ENCODE measurements at places on chromosomes 4 and X.

GRCh38 chrX:17242470-17242869 is 132.5 kb upstream of the NHS start:
- DNase-seq, result peak; percentile 50

DNA sequence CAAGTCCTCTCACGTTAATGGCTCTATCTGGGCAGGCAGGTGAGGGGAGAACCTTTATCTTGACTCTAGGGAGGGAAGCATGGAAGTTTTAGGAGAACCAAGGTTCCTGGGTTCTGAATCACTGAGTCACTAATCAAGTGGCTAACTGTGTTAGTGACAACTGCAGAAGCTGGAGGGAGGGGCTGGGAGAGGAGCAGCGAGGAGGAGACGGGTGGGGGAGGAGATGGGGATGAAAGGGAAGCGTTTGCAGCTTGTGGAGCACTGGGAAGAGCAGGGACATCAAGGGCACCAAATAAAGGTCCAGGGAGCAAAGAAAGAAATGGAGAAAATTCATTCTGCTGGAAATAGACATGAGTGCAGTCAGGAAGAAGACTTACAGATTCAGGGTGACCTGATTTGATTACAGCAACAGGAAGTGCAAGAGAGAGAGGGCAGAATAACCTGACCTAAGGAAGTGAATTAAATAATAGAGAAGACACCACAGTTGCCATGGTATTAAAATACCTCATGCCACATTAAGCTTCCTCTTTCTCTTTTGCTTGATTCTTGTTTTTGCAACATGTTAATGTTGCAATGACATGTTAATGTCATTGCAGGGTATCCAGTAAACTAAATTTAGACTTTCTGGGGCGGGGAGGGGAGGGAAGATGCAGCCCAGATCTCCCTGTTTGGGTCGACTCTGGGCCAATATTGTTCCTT is 4.5 kb upstream of the SETD7 start:
- DNase-seq, result peak; percentile 88

- DNase-seq, result no peak
Measured at GRCh38 chrX:154019061-154019621, 561 bp downstream of the IRAK1 start.

DNA sequence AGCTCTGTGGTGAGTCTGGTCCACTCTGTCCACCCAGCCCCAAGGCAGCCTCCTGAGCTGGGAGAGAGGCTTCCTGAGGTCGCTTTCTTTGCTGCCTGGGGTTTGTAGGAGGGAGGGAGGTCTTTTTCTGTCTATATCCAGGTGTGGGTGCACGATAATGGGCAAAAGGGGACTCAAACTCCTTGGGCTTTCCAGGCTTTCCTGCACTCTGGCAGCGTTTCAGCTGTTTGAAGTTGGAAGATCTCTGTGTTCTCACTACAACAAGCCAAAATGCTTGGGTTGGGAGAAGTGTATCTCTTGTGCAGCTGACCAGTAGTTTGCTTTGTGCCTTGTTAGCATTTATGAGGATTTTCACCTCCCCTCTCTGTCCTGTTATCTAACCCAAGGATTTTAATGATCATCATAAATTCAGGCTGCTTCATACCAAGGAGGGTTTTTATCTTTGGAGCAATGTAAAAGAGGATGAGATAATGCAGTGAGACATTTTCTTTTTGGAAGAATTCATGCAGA is 126.3 kb downstream of the REPS2 start:
- DNase-seq, result no peak

DNA sequence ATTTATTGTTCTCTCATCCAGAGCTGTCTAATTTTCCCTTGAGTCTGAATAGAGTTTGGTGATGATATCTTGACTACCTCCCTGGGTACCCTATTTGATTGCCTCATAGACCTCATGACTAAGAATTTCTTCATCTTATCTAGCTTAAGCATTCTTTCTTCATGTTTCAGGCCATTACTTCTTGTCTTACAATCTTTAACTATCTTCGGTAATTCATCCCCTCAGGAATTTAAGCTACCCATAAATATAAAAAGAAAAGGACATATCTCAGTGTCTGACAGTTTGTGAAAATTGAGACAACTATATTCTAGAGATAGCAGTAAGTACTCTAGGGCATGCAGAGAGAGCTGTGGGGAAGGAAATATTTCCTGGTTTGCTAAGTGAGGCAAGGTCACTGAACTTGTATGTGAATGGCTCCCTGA is 466.1 kb upstream of the GRID2 start:
- no peak for DNase-seq

DNA sequence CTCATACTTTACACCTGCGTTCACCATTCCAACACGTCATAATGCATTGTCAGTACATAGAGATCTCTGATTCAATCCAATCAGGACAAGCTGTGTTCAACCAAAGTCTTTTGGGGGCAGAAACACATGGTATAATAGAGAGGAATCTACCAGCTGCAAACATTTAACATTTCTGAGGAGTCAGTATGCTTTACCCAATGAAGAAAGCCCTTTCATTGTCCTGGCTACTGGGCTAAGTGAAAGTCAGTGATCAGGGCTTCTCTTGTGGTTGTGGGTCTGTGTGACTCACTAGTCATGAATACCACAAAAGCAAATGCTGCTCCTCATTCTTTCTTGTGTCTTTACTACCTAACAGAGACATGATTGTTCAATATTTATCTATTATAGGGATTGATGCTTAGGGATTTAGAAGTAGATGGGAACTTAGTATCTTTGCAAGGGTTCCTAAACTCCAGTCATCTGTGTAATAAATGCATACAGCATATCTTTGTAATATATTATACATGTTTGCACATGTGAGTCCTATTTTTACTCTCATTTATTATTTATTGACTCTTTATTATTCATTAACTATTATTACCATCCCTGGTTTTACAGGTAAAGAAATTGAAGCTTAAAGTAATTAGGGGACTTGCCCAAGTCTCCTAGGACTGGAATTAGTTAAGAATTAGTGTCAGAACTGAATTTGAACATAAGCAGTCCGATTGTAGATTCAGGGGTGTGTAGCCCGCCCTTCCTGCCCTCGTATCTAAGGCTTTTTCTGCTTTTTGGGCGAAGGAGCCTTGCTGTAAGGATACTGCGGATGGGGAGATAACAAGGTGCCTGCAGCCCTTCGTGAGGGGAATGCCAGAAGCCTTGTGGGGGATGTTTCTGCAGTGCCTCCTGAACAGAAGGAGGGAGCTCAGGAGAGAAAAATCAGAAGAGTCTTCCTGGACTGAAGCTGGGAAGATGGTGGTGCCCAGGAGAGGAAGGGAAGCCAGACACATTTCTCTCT is 353.1 kb upstream of the BOD1L1 start:
- DNase-seq, result peak; percentile 22

DNA sequence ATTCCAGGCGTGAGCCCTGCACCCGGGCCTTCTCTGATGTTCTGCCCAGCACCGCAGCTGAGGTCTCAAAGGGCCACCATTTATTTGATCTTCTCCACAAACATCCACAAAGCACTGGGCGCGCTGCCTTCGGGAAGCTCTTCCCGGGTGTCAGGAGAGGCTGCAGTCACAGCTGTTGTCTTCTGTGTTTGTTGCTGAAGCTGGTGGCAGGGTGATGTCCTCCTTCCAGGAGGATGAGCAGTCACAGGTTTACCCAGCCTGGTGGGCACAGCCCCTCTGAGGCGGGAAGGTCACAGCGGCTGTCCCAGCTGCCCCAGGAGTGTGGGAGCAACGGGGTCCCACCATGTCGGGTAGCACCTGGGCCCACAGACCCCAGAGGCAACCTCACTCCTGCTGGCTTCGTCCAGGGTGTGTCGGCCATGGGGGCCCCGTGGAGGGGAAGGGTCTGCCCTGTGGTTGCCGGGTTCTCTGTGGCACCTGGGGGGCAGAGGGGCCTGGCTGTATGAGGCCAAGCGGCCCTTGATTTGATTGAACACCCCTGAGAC is 27.6 kb downstream of the FGFRL1 start:
- no peak for DNase-seq

DNA sequence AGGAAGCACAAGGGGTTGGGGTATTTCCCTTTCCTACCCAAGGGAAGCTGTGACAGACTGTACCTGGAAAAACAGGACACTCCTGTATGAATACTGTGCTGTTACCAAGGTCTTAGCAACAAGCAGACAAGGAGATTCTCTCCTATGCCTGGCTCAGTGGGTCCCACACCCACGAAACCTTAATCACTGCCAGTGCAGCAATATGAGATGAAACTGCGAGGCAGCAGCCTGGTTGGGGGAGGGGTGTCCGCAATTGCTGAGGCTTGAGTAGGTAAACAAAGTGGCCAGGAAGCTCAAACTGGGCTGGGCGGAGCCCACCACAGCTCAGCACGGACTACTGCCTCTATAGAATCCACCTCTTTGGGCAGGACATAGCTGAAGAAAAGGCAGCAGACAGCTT is 197.7 kb downstream of the INPP4B start:
- DNase-seq, result no peak

DNA sequence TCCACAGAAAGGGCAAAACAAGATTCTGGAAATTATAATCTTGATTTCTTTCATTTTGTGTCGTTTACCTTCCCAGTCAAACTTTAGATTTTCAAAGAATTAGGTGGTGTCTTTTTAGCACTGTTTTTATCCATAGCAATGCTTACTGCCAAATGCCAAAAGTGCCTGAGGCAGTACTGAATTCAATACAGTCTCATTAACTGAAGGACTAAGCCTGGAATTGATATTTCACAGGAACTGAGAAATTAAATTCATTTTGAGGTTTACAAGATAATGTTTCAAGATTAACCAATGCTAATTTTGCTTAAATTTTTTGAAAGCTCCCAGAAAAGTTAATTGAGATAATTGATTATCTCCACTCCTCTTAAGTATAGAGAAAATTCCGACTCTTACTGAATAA is 68.8 kb upstream of the ARHGAP24 start:
- no peak for DNase-seq

DNA sequence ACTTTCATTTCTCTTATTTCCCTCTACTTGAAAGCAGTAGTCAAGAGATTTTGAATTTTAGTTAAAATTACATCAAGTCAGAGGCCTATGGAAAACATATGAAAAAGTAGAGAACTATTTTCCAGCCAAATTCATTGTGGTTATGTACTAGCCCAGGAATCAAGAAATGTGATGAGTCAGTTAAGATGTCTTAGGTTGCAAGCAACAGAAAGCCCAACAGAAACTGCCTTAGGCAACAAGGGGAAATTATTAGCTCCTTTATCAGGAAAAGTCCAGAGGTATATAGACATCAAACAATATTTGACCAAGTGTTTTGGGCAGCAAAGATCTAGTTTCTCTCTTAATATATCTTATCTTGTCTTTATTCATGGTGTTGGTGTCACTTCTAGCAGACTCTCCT is 37.8 kb upstream of the FRMD7 start:
- DNase-seq, result no peak

GRCh38 chrX:38138900-38139299 is 81.8 kb downstream of the SRPX start:
- no peak for DNase-seq
